ENCODE measurements at places on chromosomes 16 and 17.

DNA sequence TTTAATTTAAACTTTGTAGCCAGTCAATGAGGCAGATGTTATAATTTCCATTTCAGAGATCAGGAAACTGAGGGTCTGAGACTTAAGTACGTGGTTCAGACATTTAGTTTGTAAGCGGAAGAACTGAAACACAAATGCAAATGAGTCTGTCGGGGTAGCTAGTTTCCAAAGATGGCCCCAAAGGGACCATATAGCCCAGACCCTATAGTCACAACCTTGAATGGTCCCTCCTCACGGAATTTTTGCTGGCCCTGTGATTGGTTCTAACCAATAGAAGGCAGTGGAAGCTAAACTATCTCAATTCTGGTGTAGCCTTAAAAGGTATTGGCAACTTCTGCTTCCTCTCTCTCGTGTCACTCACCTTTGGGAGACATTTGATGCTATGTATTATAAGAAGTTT is 7.5 kb upstream of the BCO1 start:
- no peak for DNase-seq

- peak; percentile 42 for DNase-seq
These were observed at the start of gene KRT31 for GRCh38 chr17:41396996-41397660. Gene KRT31, minus strand, starts transcription at chr17:41397608. Its CDS starts 69 bp downstream, at chr17:41397539.

DNA sequence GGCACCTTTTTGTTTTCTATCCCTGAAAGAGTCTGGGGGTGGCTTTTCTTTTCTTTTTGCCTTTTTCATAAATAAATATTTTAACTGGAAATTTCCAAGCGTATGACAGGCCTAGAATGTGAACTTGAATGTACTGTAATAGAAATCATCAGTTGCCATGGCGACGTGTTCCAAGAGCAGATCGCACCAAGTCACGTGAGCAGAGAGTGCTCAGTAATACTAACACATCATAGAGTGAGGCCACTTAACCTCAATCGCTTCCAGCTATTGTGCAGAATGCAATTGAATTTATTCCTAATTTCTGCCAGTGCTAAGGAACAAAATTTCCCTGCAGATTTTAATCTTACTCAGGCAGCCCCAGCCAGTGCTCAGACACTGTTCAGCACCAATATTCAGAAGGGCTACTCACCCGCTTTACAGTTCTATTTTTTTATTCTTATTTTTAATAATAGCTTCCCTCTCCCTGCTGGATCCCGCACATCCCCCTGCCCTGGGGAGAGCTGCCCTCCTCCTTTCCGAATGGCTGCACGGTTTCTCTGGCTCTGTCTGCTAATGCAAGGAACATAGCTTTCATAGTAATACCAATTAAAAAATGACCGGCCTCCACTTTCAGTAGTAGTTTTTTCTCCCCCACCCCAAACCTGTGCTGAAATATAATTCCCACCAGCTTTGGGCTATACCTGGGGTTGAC is 26.2 kb upstream of the PMFBP1 start:
- DNase-seq, result no peak

DNA sequence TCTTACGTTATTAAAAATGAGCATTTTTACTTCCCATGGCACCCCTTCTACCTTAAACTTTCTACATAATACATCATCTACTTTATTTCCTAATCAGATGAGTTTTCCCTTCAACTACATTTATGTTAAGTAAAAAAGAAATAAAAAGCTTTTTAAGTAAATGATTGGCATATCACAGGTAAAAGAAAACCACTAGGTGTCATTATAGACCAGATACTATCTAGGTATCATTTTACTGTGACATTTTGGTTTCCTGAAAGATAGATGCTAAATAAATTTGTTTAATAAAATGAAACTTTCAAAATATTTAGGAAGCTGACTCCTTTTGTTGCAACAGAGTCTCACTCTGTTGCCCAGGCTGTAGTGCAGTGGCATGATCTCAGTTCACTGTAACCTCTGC is 3.8 kb upstream of the CMTM1 start:
- DNase-seq, result no peak

DNA sequence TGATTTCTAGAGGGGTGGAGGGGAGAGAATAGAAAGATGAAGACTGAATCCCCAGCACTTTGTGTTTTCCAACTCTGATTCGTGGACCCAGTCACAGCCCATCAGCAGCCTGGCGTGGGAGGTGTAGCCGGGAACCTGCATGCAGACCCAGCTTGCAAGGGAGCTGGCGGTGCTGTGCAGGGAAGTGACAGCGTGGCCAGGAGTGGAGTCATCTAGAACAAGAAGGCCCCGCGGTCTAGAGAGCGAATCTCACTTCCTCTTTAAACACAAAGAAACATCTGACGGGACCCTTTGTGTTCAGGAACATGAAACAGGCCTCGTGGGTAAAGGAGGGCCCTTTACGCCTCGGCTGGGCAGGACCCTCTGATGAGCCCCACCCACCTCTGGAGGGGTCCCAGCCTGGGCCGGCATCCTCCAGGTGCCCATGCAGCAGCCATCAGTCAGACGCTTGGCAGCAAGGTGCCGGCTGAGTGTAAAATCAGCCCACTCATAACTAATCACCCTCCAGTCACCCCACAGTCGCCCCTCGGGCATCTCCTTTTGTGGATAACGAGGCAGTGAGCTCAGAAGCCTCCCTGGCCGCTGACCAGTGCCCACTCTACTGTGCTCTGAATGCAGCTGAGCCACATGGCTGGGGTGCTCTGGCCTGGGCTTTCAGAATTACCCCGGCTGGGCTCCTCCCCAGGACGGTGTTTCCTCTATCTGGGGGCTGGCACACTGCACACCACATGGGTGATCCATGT is 4.4 kb downstream of the SNAI3 start:
- DNase-seq, result no peak

- no peak for DNase-seq
These were observed 446.9 kb downstream of the CA10 start for GRCh38 chr17:51711581-51711980.

- DNase-seq, result no peak
These were observed 7.3 kb upstream of the RPRML start for GRCh38 chr17:46986366-46986765.

Measured in islet precursor cell (in vitro differentiated cells).